ENCODE measurements at places on chromosomes 7 and 10. TPM values are rescaled to one million over a fixed set of nuclear protein-coding genes. Genes with fewer than 3 reads are reported as not detected.

DNA sequence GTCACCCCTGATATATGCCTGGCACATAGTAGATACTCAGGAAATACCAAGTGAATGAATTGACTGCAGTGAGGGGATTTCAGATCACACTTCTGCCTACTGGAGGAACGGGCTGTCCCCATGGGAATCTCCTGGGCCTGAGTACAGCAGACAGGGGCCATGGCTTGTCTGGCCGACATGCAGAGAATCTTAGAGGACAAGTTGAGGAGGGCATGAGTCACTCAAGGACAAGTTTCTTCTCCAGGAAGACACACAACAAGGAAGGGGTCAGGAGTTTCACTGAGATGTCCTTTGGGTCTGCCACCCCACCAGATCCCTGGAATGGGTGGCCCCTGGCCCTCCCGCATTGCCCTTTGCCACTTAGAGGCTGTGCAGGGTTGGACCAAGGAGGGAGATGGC lies 20.7 kb downstream of the PLPP4 start:
- DNase-seq = no peak

MRPL32 gene
- 35.9 TPM for total RNA-seq

- peak; percentile 80 for DNase-seq
Measured at GRCh38 chr10:132518572-132519381, 18.8 kb upstream of the INPP5A start.

FEZF1 gene
- not detected for total RNA-seq

CCDC172 gene
- not detected for total RNA-seq

DNA sequence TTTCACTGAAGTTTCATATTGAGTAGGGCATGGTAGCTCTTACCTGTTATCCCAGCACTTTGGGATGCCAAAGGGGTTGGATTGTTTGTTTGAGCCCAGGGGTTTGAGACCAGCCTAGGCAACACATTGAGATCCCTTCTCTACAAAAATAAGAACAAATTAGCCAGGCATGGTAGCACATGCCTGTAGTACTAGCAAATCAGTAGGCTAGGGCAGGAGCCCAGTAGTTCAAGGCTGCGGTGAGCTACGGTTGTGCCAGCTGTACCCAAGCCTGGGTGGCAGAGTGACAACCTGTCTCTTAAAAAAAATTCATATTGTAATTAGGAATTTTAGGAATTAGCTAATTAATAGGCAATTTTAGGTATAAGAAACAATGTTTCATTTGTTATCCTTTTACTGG lies 18.0 kb downstream of the BBIP1 start:
- DNase-seq = no peak

- no peak for DNase-seq
Measured at GRCh38 chr10:16992611-16993119, 136.9 kb downstream of the CUBN start.

GRCh38 chr10:84308481-84309304 lies 19.7 kb upstream of the CCSER2 start:
- DNase-seq = no peak

EN2 gene
- total RNA-seq = 0.15 TPM

DNA sequence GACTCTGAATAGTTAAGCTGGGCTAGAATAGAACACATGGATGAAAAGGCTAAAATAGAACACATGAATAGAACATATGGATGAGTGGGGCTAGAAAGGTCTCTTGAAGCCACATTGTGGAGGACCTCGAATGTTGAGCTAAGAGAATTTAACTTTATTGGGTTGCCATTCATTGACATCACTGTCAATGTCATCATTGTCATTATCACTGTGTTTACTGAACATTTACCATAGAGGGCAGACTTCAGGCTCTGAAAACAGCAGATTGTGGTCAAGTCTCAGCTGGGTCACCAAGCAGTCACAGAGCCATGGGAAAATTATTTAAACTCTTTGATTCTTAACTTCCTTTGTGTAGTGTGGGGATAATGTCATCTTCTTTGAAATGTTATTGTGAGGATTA lies 80.4 kb downstream of the WDFY4 start:
- no peak for DNase-seq

SLC29A3 gene
- 2.4 TPM for total RNA-seq

DNA sequence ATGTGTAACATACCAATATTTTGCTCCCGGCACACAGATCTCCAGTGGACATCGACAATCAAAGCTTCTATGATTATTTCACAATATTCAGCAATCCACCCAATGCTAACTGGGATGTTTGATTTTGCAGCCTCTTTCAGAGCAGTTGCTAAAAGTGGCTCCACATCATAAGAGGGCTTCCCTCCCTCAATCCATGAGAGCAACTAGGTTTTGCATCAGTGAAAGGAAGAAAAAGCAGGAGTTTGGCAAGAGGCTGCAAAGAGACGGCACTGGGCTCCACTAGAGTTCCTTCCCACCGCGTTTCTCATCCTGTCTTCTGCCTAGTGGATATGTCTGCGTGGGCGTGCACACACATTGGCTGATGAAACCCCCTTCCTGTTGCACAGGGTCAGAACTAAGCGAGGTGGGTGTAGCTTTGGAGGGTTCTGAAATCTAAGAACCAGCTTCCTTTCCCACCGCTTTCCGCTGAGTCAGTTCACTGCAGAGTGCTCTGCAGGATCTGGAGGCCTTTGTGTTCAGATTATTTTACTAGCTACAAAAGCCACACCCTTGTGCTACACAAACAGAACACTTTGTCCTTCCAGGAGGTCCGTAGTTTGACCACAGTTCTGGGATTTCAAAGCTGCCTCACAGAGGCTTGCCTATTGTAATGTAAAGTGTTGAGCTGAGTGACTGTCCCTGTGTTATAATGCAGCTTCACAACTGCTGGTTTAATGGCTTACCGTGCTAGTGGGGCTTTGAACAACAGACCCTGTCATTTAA lies 28.1 kb downstream of the ARL4A start:
- no peak for DNase-seq

- peak; percentile 21 for DNase-seq
Measured at GRCh38 chr7:100169147-100169850, 882 bp upstream of the GAL3ST4 start.

Data from chondrocyte (in vitro differentiated cells).